ENCODE measurements at places on chromosomes 7 and 10. TPM values are rescaled to one million over a fixed set of nuclear protein-coding genes. Genes with fewer than 3 reads are reported as not detected.

GRCh38 chr7:111011520-111011919 is 79.4 kb upstream of the LRRN3 start:
- DNase-seq = no peak

- no peak for DNase-seq
Measured at GRCh38 chr10:103843854-103844570, 11.4 kb downstream of the SH3PXD2A start.

- no peak for DNase-seq
Measured at GRCh38 chr7:66419210-66419609, 209.5 kb upstream of the KCTD7 start.

Gene MLXIPL
- polyA plus RNA-seq = 0.20 TPM

DNA sequence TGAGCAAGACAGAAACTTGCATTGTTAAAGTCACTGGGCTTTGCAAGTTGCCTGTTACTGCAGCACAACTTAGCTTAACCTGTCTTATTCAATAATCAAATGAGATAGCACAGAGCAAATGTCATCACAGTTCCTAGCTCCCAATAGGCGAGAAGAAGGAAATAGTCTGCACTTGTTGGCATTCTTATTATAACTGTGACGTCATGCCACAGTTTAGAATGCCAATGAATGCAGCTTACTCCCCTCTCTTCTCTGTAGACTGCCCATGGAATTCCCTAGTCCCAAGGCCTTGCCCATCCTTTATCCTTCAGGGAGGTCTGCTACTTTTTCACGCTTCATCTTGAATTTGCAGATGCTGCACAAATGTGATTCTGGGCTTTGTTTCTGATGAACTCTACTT is 1094.9 kb upstream of the AUTS2 start:
- DNase-seq = no peak

DNA sequence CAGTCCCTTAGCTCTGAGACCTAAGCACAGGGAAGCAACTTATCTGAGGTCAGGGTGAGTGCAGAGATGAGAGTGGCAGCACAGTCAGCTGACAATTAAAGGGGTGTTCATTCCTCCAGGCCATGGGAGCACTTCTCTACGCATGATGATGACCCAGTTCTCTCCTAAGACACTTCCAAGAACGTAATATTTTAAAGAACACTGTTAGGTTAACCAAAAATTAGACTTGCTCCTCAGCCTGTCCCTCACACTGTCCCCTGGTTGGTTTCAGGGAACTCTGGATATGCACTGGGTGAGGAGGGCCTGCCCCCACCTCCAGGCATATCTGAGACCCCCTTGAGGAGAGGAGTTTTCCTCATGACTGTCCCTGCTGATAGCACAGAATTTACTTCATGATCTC is 767.5 kb downstream of the GRID1 start:
- DNase-seq = no peak

Gene SOSTDC1
- polyA plus RNA-seq = 5.7 TPM

GRCh38 chr10:1654247-1654646 is 83.1 kb downstream of the ADARB2 start:
- no peak for DNase-seq

All from muscle of back (tissue), 13 donors.